ENCODE measurements at places on chromosomes 2 and 18. TPM values are rescaled to one million over a fixed set of nuclear protein-coding genes. Genes with fewer than 3 reads are reported as not detected.

The TLX2 gene
- total RNA-seq = under 0.01 TPM

The CYS1 gene
- 0.58 TPM for total RNA-seq

The GRP gene
- not detected for total RNA-seq

The FER1L5 gene
- 0.96 TPM for total RNA-seq

The ELOA2 gene
- total RNA-seq = not detected

The CFC1 gene
- not detected for total RNA-seq

The TMEM198 gene
- 0.96 TPM for total RNA-seq

The RIT2 gene
- total RNA-seq = not detected

The HTR2B gene
- total RNA-seq = 13.0 TPM

The PAX3 gene
- not detected for total RNA-seq

The MGAT4A gene
- 0.28 TPM for total RNA-seq

The THSD7B gene
- total RNA-seq = 4.2 TPM

The SGPP2 gene
- under 0.01 TPM for total RNA-seq
